ENCODE measurements at places on chromosomes 6 and 20.
A peak's percentile ranks its signal among the peaks of the same experiment; 100 is the strongest.

- peak; percentile 4 for DNase-seq
Observed at GRCh38 chr20:37627060-37627766, 66.6 kb upstream of the CTNNBL1 start.

DNA sequence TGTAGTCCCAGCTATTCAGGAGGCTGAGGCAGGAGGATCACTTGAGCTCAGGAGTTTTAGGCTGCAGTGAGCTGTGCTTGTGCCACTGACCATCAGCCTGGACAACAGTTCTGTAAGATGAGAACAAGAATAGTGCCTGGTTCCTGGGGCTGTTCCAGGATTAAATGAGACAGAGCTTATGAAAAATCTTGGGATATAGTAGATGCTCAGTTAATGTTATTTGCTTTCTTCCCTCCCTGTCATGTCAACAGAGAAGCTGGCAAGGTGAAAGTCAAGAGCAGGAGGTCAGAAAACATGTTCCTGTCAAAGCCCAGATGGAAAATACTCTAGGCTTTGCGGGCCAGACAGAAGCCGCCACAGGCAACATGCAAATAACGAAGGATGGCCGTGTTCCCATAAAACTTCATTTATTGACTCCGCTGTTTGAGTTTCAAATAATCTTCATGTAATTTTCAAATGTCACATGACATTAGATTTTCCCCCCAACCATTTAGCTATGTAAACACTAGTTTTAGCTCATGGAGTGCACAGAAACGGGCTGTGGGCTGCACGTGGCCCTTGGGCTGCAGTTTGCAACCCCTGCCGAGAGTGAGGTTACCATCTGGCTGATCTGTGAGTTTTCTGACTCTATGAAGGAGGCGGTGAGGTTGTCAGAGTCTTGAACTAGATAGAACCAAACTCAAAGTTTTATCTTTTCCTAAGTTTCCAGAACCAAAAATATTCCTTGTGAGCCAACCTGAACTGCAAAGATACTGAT is 63.4 kb upstream of the PMEPA1 start:
- no peak for DNase-seq

DNA sequence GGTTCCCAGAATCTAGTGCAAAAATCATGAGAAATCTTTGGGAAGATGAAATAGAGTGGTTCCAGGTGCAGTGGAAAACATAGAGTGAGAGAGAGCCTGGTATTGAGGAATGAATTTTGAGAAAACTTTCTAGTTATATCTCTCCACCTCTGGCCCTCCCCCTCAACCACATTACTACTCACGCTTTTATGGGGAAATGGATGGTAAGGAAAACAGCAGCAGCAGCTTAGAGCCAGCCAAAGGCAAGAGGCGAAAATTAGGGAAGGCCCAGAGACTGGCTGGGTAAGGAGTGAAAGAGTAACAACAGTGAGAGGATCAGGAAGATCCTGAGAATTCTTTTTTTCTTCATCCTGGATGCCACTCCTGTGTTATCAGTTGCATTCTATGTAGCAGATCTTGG is 187.9 kb upstream of the ECI2 start:
- DNase-seq = no peak

GRCh38 chr6:35496841-35497570 is at the start of gene TEAD3:
TEAD3 (minus strand) TSS chr6:35497079.
- no peak for DNase-seq
